ENCODE measurements at places on chromosomes 1 and 21.

DNA sequence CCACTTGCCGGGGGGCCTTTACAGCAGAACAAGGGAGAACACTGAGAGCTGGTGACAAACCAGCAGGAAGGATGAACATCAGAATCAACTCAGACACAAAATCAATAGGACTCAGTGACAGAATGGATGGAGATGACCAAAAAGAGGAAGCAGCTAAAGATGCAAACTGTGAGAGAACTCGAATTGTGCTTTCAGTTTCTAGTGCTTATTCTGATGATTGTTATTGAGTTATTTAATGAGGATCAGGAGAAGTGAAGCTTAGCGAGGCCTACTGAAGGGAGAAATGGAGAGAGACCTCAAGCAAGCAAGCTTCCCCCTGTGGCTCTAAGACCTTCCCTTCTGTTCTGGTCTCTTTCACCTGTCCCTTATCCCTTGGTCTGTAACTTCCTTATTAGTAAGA lies 30.3 kb upstream of the TMEM125 start:
- no peak for DNase-seq

- DNase-seq: no peak
Measured at GRCh38 chr1:245332513-245332912, 177.7 kb downstream of the KIF26B start.

DNA sequence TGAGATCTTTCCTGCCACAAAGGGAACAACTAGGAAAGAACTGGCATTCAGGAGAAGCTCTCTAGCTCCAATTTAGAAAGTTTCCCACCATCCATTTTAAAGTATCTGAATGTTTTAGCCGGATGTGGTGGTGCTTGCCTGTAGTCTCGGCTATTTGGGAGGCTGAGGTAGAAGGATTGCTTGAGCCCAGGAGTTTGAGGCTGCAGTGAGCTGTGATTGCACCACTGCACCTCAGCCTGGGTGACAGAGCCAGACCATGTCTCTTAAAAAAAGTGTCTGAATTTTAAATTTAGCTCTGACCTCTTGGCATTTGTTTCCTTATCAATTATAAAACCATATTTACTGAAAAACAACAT lies 67.2 kb downstream of the RPAP2 start:
- no peak for DNase-seq

- no peak for DNase-seq
Measured at GRCh38 chr1:218259800-218260199, 25.3 kb upstream of the RRP15 start.
